ENCODE measurements at places on chromosomes 11 and 22.
A peak's percentile ranks its signal among the peaks of the same experiment; 100 is the strongest.

DNA sequence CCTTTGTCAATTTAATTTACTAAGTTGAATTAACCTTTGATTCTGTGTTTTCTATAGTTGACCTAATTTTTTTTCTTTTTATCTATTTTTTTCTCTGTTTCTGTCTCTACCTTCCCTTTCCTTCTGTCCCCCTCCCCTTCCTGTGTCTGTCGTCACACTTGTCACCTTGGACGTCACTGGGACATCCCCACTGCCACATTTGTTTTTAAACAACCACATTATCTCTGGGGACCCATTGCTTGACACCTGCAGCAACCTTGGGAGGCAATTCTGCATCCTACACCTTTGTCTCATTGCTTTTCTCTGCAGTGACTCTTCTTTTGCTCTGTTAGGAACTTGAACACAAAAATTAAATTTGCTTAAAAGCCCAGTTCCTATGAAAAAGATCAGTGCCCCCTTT lies 51.8 kb upstream of the TTC12 start:
- no peaks in the 10 kb centered on the region for H3K4me1 ChIP-seq
- H3K36me3 ChIP-seq, result no peaks in the 10 kb centered on the region
- H3K27me3 ChIP-seq, result peaks cover 2% of the 10 kb centered on the region
- DNase-seq, result no peak

DNA sequence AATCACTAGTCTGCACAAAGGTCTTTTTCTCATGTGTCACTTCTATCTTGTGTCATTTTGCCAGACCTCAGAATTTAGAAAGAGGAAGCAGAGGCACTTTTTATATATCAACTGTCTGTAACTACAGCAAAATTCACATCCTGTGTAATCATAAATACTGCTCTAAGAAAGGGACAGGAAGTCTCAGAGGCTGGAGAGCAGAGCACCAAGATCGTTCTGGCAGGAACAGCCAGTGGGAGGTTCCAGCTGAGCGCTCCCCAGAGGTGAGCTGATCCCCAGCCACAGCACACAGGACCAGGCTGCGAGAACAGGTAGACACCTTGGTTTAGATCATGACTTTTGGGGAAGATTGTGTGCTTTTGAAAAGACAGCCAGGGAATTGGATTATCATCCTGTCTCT lies at the start of gene MS4A7:
TSS of gene MS4A7 (plus strand) at position 179 of the 400 bp plus-strand sequence. CDS start 4,610 bp downstream, outside the sequence.
- H3K36me3 ChIP-seq, result no peaks in the 10 kb centered on the region
- no peaks in the 10 kb centered on the region for H3K27me3 ChIP-seq
- H3K4me3 ChIP-seq, result no peak within 1 kb of the TSS
- no peak for DNase-seq
- H3K4me1 ChIP-seq, result no peaks in the 10 kb centered on the region

DNA sequence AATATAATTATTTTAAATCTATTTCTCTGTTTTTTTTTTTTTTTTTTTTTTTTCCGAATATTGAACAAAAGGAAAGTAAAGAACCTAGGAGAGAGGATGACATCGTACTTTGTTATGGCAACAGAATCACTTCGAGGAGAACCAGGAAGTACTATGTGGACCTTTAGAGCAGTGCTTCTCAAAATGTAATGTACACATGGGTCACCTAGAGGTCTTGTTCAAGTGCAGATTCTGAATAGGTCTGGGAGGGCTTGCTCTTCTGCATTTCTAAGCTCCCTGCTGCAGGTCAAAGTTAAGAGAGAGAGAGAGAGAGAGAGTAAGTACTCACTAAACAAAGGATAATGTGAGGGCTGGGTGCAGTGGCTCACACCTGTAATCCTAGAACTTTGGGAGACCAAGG lies 419.5 kb upstream of the TENM4 start:
- no peak overlapping the region for H3K27ac ChIP-seq
- H3K4me1 ChIP-seq, result no peaks in the 10 kb centered on the region
- H3K4me3 ChIP-seq, result no peak overlapping the region
- no peak for DNase-seq

DNA sequence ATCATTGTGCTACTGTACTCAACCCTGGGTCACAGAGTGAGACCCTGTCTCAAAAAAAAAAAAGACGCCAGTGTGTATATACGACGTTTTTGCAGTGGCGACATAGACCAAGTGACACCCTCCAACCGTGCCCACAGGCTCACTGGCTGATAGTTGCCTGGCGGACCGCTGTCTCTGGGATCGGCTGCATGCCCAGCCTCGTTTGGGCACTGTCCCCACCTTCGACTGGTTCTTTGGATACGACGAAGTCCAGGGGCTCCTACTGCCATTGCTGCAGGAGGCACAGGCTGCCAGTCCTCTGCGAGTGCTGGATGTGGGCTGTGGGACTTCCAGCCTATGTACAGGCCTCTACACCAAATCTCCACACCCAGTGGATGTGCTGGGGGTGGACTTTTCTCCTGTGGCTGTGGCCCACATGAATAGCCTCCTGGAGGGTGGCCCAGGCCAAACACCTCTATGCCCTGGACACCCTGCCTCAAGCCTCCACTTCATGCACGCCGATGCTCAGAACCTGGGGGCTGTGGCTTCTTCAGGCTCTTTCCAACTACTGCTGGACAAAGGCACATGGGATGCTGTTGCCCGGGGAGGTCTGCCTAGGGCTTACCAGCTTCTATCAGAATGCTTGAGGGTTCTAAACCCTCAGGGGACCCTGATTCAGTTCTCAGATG lies 1.3 kb downstream of the CSKMT start:
- H3K4me1 ChIP-seq, result peaks cover 33% of the 10 kb centered on the region
- H3K27ac ChIP-seq, result peak overlapping the region; percentile 96
- H3K36me3 ChIP-seq, result peaks cover 36% of the 10 kb centered on the region
- H3K27me3 ChIP-seq, result peaks cover 10% of the 10 kb centered on the region
- no peak for DNase-seq

- peak overlapping the region; percentile 91 for H3K27ac ChIP-seq
- peaks cover 61% of the 10 kb centered on the region for H3K4me1 ChIP-seq
- peaks cover 1% of the 10 kb centered on the region for H3K27me3 ChIP-seq
Observed at GRCh38 chr22:37545703-37546436, 14.4 kb upstream of the CDC42EP1 start.

- no peak for DNase-seq
- no peaks in the 10 kb centered on the region for H3K36me3 ChIP-seq
- H3K4me1 ChIP-seq, result peaks cover 14% of the 10 kb centered on the region
Observed at GRCh38 chr11:69156673-69157155, 979 bp downstream of the SMIM38 start.

GRCh38 chr11:42976636-42977217 lies 335.1 kb upstream of the API5 start:
- H3K27ac ChIP-seq, result no peak overlapping the region
- no peak overlapping the region for H3K4me3 ChIP-seq
- no peaks in the 10 kb centered on the region for H3K36me3 ChIP-seq
- DNase-seq, result no peak
- H3K4me1 ChIP-seq, result no peaks in the 10 kb centered on the region

DNA sequence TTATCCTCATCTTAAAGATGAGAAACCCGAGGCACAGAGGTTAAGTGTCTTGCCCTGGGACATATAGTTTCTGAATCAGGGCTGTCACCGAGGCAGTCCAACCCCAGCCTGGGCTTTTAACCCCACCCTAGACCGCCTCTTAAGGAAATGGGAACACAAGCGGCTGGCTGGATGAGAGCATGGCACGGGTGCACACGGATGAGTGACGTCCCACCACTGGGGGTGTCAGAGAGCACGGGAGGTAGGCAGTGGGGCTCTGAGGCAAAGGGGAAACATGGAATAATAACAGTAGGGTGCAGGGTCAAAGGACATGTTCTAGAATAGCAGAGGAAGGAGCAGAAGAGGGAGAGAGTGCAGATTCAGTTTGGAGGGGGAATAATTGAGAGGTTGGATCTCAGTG lies 22.3 kb downstream of the PPFIBP2 start:
- no peak overlapping the region for H3K4me3 ChIP-seq
- no peak overlapping the region for H3K27ac ChIP-seq
- H3K27me3 ChIP-seq, result peaks cover 14% of the 10 kb centered on the region

DNA sequence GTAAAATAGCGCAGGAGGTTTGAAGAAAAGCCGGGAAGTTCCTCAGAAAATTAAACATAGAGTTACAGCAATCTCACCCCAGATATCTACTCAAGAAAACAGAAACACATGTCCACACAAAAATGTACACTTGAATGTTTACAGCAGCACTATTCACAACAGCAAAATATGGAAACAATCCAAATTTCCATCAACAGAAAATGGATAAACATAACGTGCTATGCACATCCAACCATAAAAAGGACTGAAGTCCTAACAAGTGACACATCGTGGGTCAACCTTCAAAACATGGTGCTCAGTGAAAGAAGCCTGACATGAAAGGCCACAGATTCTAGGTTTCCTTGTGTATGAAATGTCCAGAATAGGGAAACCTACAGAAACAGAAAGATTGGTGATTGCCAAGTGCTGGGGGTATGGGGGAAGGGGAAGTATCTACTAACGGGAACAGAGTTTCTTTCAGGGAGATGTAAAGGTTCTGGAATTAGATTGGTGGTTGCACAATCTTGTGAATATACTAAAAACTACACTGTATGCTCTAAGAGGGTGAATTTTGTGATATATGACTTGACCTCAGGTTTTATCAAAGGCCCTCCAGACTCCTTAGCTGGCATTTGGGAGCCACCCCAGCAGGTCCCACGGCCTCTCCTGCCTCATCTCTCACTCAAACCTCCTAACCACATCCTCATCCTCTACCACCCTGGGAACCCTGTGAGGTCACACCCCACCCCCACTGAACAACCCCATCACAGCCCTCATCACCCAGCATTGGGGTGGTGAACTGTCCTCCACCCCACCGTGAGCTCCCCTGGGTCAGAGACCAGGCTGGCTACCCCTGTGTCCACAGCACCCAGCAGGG lies 69.2 kb upstream of the PRR5 start:
- peaks cover 26% of the 10 kb centered on the region for H3K27me3 ChIP-seq
- DNase-seq, result no peak
- H3K4me3 ChIP-seq, result no peak overlapping the region
- no peaks in the 10 kb centered on the region for H3K4me1 ChIP-seq
- H3K36me3 ChIP-seq, result no peaks in the 10 kb centered on the region
- no peak overlapping the region for H3K27ac ChIP-seq

DNA sequence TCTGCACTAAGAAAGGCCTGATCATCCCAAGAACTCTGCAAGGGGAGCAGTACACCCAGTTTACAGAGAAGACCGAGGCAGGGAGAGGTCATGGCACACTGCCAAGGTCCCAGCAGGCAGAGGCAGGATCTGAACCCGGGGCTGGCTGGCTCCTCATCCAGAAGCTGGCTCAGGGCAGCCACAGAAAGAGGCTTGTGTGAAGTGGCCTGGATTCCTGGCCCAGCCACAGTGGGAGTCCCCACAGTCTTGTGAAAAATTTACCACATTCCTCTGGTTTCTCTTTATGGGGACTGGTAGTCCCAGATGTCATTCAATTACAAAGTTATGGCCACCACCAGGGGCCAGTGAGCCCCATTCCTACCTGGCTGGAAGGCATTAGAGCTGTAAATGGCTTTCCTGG lies 440.5 kb downstream of the MIAT start:
- DNase-seq, result no peak
- no peaks in the 10 kb centered on the region for H3K36me3 ChIP-seq
- peaks cover 50% of the 10 kb centered on the region for H3K27me3 ChIP-seq
- H3K4me1 ChIP-seq, result no peaks in the 10 kb centered on the region
- no peak overlapping the region for H3K27ac ChIP-seq

- H3K36me3 ChIP-seq, result no peaks in the 10 kb centered on the region
- no peak overlapping the region for H3K27ac ChIP-seq
- H3K4me1 ChIP-seq, result peaks cover 14% of the 10 kb centered on the region
- peaks cover 5% of the 10 kb centered on the region for H3K27me3 ChIP-seq
- DNase-seq, result no peak
Observed at GRCh38 chr11:75082601-75083216, 14.0 kb downstream of the OR2AT4 start.

- H3K27me3 ChIP-seq, result no peaks in the 10 kb centered on the region
- no peaks in the 10 kb centered on the region for H3K36me3 ChIP-seq
- H3K4me3 ChIP-seq, result peak overlapping the region; percentile 26
- H3K4me1 ChIP-seq, result peaks cover 11% of the 10 kb centered on the region
- H3K27ac ChIP-seq, result peak overlapping the region; percentile 71
- peak; percentile 55 for DNase-seq
Observed at GRCh38 chr11:63802637-63803414, 10.4 kb upstream of the SPINDOC start.

GRCh38 chr11:875769-876301 lies 33.2 kb downstream of the TSPAN4 start:
- no peak overlapping the region for H3K27ac ChIP-seq
- no peak for DNase-seq
- no peak overlapping the region for H3K4me3 ChIP-seq

DNA sequence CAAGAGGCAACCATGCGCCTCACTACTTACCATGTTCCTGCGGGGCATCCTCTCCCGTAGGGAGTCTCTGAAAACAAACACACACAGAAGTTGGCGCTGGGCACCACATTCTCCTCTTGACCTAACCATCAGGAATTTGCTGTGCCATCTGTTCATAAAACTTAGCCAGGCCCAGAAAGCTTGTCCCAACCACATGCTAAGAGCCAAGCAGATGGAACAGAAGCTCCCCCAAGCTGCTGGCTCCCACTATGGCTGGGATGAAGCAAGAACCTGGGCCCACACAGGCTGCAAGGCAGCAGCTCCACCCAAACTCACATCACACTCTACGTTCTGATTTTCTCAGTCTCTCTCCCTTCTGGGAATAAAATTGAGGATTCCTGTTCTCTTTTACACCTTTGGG lies 17.4 kb downstream of the HPS4 start:
- H3K27me3 ChIP-seq, result peaks cover 2% of the 10 kb centered on the region
- no peak overlapping the region for H3K4me3 ChIP-seq
- no peak for DNase-seq
- peaks cover 18% of the 10 kb centered on the region for H3K4me1 ChIP-seq
